Activated CD4-positive, alpha-beta T cell treated with anti-CD3 and anti-CD28 coated beads for 36 hours (primary cell): ENCODE measurements at places on chromosomes 2 and 18. TPM values are rescaled to one million over a fixed set of nuclear protein-coding genes. Genes with fewer than 3 reads are reported as not detected.

DNA sequence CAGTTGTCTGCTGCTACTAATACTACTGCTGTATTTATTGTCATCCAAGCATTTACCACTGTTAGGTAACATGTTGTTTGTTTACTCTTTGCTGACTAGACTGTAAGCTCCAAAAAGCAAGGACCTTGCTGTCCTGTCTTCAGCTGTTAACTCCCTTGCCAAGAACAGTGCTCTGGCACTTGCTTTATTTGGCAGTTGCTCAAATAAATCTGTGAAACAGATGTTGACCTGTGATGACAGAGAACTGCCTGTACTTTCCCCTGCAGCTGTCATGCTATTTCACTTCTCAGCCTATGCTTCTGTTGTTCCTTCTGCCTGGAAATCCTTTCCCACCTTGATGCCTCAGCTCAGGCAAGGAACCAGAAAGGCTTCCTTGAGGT lies 181.2 kb downstream of the ATAD2B start:
- DNase-seq, result no peak

- no peak for DNase-seq
These were observed 25.8 kb downstream of the PKP4 start for GRCh38 chr2:158482594-158482993.

MC4R gene
- not detected for total RNA-seq

PID1 gene
- not detected for total RNA-seq

CHRNA1 gene
- not detected for total RNA-seq

MBP gene
- total RNA-seq, result 65.7 TPM

GRCh38 chr2:67322353-67323001 lies 74.7 kb upstream of the ETAA1 start:
- DNase-seq, result no peak

SCN2A gene
- 0.07 TPM for total RNA-seq

GRCh38 chr2:232103140-232103737 lies 141.7 kb downstream of the DIS3L2 start:
- DNase-seq, result no peak

MRPS5 gene
- total RNA-seq, result 90.7 TPM

DNA sequence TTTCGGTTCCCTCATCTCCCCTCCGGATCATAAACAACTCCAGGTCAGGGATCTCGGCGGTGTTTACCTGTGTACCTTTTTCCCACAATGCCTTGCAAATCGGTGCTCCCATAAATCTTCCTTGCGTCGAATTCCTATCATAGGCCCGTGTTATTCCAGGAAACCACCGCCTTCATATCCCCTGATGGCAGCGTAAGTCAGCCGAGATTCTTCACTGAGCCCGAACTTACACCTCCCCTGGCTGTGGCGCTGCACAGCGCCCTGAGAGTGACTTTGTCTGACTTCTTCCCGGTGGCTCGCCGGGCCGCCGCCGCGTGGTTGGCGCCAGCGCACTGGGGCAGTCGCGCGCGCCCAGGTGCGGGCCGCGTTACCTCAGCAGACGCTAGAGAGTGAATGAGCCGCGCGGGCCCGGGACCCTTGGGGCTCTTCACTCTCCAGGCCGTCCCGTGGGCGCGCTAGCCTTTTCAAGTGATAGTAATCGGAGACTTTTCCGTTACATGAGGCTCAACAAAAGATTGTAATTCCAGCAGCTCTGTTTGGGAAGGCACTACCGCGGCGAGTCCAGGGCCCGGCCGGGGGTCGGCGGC lies 101.6 kb downstream of the SPTBN1 start:
- DNase-seq, result peak; percentile 83
